Neural progenitor cell (in vitro differentiated cells): ENCODE measurements at places on chromosomes 3 and 15.
A peak's percentile ranks its signal among the peaks of the same experiment; 100 is the strongest.

DNA sequence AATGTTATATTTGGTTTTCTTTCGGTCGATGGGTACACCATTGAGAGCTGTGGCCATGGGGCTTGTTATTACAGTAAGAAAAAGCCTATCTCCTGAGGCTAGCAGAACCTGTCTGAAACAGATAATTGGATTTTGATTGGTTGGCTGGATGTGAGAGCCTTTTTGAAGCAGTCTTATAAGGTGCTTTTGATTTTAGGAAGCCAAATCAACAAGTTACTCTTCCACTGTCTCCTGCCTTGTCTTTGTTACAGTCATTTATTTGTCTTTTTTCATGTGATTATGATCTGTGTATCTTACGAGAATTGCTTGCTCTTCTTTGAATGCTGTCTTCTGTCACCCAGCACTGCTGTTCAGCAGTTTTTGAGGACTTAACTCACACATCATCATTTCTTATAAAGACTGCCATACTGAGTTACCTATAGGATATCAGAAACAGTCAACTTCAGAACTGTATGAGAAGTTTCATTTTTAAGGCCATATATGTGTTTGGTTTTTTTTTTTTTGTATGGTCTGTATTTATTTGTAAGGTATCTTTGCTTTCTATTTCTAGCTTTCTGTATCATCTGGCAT is 51.1 kb downstream of the MEF2A start:
- DNase-seq = no peak

GRCh38 chr3:17817545-17817944 is 75.1 kb upstream of the TBC1D5 start:
- no peak for DNase-seq

GRCh38 chr3:156536524-156537316 is 18.2 kb downstream of the SSR3 start:
- no peak for DNase-seq

GRCh38 chr3:195468391-195468776 is 25.6 kb upstream of the ACAP2 start:
- no peak for DNase-seq

DNA sequence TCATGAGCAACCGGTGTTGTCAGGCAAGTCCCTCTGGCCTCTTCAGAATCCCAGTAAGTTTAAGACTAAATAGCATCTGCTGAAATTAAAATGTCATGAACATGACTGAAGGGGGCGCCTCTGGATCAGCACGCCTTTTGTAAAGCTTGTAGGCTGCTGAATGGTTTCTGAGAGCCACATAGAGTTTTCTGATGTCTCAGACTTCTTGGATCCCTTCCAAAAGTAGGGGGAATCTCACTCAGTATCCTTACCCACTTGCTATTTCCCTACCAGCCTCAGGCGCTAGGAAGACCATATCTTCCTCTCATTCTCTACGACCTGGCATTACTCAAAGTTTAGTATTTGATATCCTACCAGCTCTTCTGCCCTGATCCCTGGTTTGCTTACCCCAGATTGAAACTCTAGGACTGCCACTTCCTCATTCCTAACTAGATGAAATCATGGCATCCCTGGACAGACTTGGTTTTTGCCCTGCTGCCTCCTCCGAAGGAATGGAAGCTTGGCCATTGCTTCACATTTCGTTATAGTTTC is 62.7 kb upstream of the CD47 start:
- DNase-seq = peak; percentile 77

GRCh38 chr3:197197334-197197733 is 101.1 kb downstream of the DLG1 start:
- no peak for DNase-seq

- DNase-seq = no peak
These were observed 219.5 kb upstream of the GAP43 start for GRCh38 chr3:115403786-115404185.

- no peak for DNase-seq
These were observed 195.9 kb downstream of the GABRG3 start for GRCh38 chr15:27166917-27167316.

DNA sequence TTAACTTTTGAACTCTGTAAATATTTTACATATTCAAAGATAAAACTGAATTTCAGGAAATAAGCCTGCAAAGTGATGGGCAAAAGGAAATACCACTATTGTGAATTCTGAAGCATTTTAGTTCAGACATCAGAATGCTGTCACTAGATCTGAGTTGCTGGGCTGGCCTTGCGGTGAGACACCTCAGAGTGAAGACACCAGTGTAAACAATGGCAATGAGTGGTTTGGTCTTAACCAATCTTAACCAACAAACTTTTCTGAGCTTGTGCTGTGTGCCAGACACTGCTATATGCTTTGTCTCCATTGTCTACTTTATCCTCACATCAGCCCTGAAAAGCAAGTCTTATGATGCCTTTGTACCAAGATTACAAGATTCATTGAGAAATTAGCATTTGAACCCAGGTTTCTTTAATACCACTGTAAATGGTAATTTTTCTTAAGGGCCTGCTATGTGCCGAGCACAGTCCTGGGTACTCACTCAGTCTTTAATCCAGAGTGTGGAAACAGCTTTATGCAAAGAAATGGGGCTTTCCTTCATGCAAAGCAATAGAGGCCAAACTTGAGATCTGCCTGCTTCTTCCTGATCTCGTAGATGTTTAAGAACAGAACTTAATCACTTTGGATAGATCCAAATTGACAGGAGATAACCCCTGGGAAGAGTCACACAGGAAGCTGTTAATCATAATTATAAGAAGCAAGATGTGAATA is 55.0 kb downstream of the TMEM39A start:
- DNase-seq = no peak

- no peak for DNase-seq
These were observed 385.5 kb downstream of the FOXP1 start for GRCh38 chr3:71197841-71198565.

- no peak for DNase-seq
These were observed 33.2 kb downstream of the ADIPOQ start for GRCh38 chr3:186875708-186876107.

DNA sequence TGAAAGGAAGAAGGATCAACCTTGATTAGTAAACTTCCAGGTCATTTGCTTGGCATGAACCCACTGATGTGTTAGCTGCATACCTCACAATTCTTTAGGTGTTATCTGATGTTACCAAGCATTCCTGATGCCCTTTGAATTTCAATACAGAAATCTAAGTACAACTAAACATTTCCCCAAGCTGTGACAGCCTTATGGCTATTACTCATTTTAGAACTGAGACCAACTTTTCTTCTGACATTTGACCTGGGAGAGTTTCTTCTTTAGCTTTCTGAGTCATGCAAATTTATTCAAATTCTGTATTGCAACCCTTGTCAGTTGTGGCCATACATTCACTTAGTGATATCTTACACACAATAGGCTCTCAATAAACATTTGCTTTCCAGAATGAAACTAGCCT is 124.3 kb downstream of the TIGIT start:
- DNase-seq = no peak

- DNase-seq = no peak
These were observed 25.1 kb downstream of the SLC2A2 start for GRCh38 chr3:171001250-171001893.

DNA sequence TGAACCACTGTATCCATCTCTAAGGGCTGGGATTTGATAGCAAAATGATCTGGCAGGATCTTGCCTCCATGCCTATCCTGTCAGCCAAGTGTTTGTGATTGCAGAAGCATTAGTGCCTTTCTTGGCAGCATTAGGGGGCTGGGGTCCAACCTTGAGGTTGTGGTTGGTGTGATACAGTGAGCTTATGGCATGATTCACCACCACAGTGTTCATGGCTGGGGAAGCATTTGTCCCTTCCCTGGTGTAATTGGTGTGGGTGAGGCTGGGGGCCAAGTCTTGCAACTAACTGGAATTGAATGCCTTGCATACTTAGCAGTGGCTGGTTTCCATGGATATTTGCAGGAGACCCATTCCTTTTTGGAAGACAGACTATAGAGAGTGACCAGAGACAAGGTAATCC is 271.0 kb upstream of the TBL1XR1 start:
- no peak for DNase-seq

DNA sequence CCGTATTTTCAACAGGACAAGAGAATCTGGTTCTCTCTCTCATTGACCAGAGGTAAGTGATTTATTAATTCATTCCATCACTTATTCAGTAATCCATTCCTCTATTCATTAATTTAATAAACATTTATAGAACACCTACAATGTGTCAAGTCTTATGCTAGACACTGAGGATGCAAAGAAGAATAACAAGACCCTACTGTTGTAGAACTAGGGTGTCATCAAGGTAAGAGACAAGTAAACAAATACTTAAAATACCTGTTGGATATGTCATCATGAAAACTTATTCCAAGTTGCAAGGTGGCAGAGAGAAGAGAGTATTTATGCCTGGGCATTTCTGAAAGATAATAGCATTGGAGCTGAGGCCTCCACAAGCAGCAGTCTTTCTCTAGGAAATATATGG is 257.8 kb downstream of the CDIN1 start:
- no peak for DNase-seq

DNA sequence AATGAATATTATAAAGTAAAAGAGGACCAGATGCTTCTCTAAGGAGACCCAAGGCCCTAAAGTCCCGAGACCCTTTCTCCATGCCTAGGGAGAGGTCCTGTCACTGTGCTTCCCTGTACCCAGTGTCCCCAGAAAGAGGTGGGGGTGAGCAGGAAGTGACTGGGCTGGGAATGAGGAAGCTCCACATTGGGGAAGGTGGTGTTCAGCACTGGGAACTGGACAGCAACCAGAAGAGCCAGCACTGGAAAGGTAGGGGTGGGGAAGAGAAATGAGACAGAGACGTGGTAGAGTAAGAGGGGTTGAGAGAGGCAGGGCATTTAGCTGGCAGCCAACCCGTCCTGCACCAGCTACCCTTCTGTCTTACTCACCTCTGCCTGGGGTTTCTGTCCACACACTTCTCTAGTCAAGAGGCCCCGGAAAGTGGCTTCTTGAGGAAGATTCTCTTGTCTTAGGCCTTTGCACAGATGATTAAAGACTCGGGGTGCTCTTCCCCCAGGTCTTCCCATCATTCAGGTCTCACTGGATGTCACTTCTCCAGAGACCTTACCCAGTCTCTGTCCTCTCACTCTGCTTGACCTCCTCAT is 12.2 kb downstream of the RRP9 start:
- DNase-seq = peak; percentile 53

DNA sequence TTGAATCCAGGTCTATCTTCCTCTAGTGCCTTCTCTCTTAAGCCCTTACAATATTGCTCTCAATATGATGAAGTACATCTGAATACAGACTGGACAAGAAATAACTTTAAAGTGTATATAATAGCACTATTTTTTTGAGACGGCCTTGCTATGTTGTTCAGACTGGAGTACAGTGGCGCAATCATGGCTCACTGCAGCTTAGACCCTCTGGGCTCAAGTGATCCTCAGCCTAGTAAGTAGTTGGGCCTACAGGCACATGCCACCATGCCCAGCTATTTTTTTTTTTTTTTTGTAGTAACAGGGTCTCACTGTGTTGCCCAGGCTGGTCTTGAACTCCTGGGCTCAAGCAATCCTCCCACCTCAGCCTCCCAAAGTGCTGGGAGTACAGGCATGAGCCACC is 53.6 kb downstream of the MAP3K13 start:
- DNase-seq = no peak

DNA sequence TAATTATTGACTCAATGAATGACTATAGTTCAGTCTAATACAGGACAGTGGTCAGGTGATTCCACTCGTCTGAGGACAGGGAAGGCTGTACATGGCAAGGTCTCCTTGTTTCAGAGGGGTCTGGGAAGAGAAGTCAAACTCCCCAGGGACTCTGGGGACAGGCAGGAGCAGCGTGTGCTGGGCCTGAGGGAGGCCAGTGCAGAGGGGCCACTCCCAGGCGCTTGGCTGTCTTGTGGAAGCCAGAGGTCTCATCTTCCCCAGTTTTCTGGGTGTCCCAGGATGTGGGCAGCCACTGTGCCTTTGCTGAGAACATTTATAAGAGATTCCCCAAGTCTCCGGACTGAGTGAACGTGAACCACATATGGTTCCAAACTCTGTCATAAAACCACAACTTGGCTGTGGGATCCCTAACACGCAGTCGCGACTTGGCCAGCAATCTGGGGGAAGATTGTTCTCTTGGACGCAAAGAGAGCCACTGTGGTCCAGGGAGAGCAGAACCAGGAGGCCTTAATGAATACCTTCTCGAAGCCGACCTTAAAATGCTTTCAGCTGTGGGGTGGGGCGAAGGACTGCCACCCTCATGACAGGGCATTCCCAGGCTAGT is 30.4 kb downstream of the BHLHE40 start:
- DNase-seq = no peak

DNA sequence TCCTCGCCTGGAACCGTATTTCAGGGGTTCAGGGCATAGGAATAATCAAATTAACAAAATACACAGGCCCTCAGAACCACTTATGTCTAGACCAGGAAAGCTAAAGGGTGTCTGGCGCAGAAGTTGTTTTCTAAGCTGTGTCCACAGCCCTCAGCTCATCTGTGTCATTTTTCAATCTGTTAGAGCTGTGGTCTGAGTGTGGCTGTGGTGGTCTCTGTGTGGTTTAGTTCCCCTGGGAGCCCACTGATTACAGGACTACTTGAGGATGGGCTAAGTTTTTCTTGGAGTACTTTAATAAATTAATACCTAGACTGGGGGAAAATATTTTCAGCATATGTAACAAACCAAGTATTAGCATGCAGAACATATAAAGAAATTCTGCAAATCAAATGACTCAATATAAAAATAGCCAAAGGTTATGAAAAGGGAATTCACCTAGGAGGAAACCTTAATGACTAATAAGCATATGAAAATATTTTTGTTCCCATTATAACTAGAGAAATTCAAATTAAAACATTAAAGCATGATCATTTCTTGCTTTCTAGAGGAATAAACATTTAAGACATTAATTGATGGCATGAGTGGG is 186.3 kb downstream of the SATB1 start:
- DNase-seq = no peak

DNA sequence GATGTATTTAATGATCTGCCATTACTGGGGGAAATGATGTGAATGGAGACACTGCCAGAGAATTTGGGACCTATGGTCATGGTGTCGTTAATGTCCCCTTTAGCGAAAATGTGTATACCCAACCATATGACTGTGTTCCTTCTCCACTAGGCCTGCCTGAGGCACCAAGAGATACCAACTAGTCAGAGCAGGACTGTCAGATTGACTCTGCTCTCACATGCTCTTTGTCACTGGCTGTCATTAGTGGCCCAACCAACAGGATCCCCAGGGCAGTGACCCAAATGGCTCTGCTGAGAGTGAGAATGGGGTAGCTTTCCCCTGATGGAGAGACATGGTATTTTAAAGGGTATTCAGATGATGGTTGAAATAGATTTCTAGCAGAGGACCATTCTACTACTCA is 2.8 kb downstream of the TAGLN3 start:
- no peak for DNase-seq

GRCh38 chr15:89633585-89633984 is 21.7 kb downstream of the KIF7 start:
- no peak for DNase-seq

DNA sequence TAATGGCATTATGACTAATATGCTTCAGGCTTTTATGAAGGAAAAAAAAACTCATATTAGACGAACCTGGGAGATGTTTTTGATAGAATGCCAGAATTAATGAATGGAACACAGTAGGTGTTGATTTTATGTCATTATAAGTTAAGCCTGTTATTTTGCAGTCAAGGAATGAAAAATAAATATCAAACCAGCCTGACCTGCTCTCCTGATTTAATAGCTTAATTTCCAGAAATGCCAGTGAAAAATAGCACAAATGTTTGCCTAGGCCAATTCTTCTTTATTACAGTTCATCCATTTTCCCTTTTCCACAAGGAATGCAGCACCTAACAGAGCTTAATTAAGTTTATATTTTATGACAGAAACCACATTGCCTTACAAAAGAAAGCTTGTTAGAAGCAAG is 292.0 kb downstream of the TBL1XR1 start:
- DNase-seq = no peak

- DNase-seq = no peak
These were observed 50.1 kb downstream of the NR1I2 start for GRCh38 chr3:119831941-119832371.
